Germinal center (tissue), 1 donor: ENCODE measurements at places on chromosomes 2 and 18.

DNA sequence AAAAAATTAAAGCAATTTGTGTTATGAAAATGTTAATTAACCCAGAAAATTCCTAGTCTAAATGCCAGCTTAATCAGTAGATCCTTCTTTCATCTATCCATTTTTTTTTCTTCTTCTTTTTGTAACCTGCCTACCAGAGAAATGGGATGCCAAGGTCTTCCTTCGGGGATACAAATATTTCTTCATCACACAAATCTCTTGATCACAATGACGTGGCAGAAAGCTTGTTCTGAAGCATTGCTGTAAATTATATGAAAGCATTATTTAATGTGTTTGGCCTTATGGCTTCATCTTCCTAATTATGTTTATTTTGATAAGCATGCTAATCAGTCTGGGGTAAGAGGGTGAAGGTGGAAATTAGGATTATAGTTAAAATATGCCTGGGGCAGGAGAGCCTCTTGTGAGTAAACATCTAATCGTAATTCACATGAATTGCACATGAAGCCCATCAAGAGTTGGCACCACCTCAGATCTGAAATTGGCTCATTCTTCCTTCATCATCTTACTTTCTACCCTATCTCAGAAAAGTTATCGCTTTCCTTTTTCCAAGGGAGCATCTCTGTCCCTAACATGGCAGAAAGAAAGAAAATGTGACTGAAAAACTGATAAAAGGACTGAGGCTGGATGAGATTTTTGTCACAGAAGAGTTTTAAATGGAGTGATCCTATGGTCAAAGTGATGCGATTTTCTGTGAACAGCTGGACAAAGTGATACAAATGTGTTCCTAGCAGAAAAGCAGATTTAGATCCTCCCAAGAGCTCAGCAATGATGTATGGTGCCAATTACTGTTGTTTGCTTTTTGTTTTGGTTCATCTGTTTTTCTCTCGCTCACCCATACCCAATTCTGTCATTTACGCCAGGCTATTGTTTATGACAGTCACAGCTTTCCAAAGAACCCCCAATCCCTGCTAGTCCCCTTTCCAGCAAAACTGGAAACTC is 76.9 kb upstream of the PMAIP1 start:
- no peak for DNase-seq

GRCh38 chr2:73072129-73072395 is 550 bp upstream of the SFXN5 start:
- peak; percentile 45 for DNase-seq

- no peak for DNase-seq
Observed at GRCh38 chr2:33069894-33070651, 123.3 kb downstream of the LTBP1 start.

DNA sequence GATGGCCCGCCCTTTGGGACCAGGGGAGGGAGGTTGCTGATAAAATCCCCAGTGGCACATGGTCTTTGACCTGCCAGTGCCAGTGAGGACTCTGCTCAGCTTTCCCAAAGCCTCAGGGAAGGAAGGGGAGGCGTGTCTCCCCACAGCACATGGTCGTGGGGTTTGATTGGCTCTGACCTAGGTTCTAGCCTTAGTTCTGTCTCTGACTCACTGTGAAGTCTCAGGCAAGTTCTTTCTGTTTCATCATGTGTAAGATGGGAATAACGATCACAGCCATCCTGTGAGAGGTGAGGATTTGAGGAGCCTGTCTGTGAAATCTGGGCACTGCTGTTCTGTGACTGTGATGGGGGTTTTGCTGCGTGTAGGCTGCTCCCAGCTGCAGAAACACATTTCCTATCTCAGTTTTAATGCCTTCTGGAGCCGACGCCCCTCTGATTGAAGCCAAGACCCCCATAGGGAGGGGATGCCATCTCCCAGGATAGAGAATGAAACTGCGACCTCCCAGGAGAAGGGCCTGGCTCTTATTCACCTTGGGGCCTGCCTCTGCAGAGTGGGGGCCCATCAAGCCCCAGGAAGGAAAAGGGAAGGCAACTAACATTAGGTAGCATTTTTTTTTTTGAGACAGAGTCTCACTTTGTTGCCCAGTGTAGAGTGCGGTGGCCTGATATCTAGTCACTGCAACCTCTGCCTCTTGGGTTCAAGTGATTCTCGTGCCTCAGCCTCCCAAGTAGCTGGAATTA is 84.0 kb downstream of the DDX1 start:
- DNase-seq: no peak

GRCh38 chr18:69840001-69840400 is 107.7 kb downstream of the CD226 start:
- DNase-seq: no peak
